ENCODE measurements at places on chromosomes 3 and 15.

DNA sequence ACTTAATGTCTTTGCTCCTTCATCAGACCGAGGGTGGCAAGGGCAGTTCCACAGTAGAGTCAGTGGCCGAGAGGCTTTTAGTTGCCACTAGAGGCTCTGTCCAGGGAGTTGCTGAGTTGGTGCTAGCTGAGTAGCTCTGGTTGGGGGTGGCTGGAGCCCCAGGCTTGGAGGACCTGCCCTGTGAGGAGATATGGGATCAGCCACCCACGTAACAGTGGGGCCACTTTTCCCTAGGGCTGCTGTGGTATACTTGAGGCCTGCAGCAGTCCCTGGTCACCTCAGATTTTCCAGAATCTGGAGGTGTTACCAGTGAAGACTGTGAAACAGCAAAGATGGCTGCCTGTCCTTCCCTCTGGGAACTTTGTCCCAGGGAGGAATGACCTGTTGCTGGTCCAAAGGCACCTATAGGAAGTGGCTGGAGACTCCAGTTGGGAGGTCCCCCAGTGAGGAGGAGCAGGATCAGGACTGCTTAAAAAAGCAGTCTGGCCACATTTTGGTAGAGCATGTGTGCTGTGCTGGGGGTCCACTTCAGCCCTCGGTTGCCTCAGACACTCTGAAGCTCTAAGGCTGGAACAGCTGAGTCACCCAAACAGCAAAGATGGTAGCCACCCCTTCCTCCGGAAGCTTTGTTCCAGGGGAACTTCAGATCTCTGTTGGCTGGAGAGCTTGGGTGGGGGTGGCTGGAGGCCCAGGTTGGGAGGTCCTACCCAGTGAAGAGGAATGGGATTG, 72.9 kb downstream of the AKAP13 start:
- no peak for DNase-seq

- no peak for DNase-seq
Measured at GRCh38 chr15:56440214-56440770, 24.6 kb downstream of the MNS1 start.

DNA sequence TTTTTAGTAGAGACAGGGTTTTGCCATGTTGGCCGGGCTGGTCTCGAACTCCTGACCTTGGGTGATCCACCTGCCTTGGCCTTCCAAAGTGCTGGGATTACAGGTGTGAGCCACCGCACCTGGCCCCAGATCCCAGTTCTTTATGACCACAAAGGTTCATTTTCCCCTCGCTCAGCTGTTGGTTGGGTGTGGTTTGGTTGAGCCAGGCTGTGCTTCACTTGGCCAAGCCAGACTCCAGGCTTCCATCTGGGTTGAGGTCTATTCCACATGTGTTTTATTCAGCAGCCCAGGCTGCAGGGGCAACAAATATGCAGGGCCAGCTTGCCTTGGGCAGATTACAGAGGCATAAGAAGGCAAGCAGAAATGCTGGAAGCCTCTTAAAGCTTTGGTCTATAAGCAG, 13.7 kb downstream of the CGNL1 start:
- DNase-seq = no peak

DNA sequence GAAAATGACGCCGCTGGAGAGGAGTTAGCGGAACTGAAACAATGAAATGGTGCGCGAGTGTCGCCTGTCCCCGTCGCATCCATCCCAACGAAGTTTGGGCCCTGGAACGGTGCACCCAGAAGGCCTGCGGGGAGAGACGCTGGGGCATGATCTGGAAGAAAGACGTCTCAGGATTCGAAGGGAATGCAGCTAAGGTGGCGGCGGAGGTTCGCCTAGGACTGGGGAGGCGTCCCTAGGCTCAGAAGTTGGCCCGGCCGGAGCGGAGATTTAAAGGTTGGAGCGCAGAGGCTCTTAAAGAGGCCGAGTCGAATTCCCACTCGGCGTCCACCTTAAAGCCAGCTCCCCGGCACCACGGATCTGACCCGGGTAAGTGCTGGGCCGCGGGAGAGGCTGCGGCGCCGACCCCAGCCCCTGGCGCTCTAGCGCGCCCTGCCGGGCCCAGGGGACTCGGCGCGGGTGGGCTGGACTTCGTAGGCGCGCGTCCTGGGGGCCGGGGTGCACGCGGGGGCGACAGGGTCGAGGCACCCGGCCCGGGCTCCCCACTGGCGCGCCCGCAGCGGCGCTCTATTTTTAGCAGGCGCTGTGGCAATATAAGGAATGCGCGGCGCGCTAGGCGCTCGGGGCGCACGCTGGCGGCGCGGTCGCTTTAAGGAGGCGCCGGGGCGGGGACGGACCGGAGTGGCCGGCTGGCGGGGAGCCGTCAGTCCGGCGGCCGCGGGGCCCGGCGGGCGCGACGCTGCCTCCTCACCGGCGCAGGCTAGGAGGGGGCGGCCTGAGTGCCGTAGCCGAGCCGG, at the start of gene MRAS:
TSS of gene MRAS (plus strand) at position 620 of the 794 bp plus-strand sequence. CDS start 24,305 bp downstream, outside the sequence.
- no peak for DNase-seq

- no peak for DNase-seq
Measured at GRCh38 chr3:23396746-23397145, 193.6 kb downstream of the UBE2E2 start.

DNA sequence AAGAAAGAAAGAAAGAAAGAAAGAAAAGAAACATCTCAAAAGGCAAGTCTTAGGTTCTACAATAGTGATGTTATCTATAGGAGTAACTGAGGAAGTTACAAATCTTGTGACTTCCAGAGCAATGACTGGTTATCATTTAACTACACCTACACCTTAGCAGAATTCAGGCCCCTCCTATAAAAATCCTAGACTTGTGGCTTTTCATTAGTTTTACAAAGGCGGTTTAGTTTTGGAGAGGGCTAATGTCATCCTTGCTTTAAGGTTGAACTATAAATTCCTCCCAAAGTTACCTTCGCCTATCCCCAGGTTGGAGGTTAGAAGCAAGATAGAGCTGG, 4.1 kb upstream of the SCAP start:
- DNase-seq = no peak

- no peak for DNase-seq
Measured at GRCh38 chr15:50066666-50067065, 52.4 kb downstream of the ATP8B4 start.

DNA sequence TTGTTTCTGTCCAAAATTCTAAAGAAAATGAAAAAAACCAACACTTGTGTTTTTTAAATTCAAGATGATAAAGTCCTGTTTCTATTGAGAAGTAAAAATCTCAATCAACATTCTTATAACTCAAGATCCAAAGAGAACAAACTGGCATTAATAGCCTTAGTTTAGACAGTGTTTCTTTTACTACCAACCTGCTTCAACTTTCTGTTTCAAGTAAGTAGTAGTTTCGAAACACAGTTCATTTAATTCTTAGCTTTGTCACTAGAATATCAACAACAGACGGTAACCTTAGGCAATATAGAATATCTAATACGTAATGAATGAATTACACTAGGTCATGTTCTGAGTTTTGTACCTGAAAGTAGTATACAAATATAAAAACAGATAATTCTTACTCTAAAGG, 23.7 kb downstream of the CIP2A start:
- DNase-seq = no peak

DNA sequence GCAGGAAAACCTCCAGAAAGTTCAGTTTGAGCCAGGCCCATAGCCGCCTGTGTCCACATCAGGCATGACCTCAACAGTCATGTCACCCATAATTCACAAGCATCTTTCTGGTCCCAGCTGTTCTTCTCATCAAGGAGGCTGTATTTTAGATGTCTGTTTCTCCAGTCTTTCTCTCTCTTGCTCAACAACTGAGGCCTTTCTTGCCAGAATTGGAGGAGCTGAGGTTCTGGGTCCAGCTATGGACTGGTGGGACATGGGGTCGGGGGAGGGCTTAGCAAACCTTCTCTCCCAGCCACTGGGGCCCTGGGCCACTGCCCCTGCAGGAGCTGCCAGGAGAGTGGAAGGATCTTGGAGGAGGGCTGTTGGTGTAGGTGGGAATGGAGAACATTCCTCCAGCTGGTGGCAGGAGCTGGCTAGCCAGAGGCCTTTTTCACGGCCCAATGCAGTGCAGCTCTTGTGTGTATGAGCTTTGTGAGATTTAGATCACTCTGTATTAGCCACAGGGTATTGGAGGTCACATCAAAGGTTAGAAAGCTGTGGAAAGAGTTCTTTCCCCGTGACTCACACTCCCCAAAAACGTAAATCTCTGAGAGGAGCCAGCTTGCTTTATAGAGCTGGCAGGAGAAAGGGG, 23.5 kb downstream of the MAGEF1 start:
- DNase-seq = no peak

Data from NCI-H187 treated with DMSO at 0.1 percent for 48 hours (cell line).